ENCODE measurements at places on chromosomes 13 and 19. TPM values are rescaled to one million over a fixed set of nuclear protein-coding genes. Genes with fewer than 3 reads are reported as not detected.

DNA sequence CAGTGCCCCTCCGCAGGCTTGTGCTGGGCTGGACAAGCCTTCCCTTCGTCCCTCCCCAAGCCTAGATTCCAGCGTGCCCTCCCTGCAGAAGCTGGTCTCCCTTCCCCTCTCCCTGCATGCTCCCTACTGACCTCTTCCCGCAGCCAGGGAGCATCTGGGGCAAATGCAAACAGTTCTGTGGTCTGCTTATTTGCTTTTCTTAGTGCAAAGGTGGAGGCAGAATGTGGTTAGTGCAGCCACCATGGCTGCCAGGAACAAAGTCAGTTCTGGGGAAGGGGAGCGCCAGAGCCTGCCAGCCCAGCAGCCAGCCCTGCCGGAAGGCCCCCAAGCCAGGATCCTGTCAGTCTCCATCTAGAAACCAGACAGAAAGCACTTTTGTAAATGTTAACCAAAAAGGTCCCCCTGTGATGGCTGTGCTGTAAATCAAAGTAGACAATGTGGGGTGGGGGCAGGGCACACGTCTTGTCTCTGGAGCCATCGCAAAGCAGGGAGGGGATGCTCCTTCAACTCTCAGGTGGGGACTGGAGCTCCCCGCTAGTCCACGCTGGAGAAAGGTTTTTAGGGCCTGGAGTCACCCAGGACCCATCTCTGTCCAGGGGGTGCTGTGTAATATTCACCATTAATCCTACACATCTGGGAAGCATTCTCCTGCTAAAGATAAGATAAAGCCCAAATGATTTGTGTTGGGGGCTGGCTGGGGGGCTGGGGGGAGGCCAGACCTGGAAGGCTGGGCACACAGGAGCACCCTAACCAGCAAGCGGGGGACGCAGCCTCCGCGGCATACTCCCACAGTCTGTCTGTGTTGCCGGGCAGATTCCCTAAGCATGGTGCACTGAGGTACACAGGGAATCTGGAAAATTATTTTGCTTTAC, 30.9 kb downstream of the SERP2 start:
- peaks cover 6% of the 10 kb centered on the region for H3K4me1 ChIP-seq
- peak; percentile 33 for DNase-seq
- H3K27me3 ChIP-seq, result no peaks in the 10 kb centered on the region

Gene SIGLEC10
- total RNA-seq, result 1.8 TPM

Gene FAM124A
- 2.2 TPM for total RNA-seq

DNA sequence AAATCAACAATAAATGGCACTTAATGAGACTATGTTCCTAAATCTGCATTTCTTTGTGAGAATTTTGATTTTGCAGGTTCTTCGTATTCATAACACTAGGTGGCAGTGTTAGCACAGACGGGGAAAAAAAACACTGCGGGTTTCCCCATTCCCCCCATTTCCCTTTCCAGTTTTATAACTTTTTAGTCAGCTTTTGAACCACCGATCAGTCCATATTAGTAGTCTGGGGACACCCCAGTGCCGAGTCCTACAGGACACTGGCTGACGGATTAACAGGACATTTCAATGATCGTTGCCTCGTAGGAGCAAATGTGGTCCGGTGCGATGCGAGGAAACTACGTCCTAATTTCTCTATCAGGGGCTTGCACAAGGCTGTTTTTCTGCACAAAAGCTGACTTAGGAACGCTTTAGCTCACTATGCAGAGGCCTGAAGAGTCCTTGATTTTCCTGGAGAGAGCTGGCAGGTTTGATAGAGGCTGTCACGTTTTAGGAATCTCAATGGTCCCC, 234.3 kb downstream of the LMO7 start:
- H3K36me3 ChIP-seq, result no peaks in the 10 kb centered on the region
- H3K27ac ChIP-seq, result peak overlapping the region; percentile 75
- H3K4me1 ChIP-seq, result no peaks in the 10 kb centered on the region
- no peaks in the 10 kb centered on the region for H3K27me3 ChIP-seq
- H3K4me3 ChIP-seq, result peak overlapping the region; percentile 42

Gene MEIOSIN
- total RNA-seq, result not detected

GRCh38 chr13:73060251-73061160, 1.7 kb downstream of the KLF5 start:
- peak overlapping the region; percentile 92 for H3K27ac ChIP-seq
- no peaks in the 10 kb centered on the region for H3K36me3 ChIP-seq
- peak overlapping the region; percentile 70 for H3K4me3 ChIP-seq

DNA sequence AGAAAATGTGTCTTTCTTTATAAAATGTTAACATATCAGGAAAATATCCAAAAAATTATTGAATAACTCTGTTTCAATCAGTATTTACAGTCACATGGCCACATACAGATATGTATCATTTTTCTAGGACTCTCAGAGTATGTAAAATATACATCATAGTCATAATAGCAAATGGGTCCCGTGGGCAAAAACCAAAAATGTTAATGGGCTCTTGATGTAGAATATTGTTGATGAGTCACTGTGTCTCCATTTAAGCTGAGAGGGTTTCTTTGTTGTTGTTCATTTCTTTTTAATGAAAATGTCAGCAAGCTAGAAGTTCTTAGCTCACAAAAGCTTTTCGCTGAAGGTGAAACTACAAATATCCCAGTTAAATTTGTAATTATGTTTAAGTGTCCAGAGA, 1713.1 kb upstream of the PCDH20 start:
- no peaks in the 10 kb centered on the region for H3K36me3 ChIP-seq
- no peaks in the 10 kb centered on the region for H3K4me1 ChIP-seq
- no peak overlapping the region for H3K27ac ChIP-seq

DNA sequence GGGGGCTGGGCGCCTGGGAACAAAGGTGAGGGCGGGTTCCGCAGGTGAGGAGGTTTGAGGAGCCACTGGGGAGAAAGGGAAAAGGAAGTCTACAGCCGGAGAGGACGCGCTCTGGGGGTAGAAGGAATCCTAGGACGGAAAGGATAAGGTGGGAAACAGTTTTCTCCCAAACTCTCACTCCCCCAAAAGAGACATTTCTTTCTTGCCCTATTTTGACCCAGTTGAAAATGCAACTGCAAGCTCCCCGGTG, 651 bp upstream of the POLR1D start:
- H3K27ac ChIP-seq, result peak overlapping the region; percentile 97
- H3K4me1 ChIP-seq, result no peaks in the 10 kb centered on the region
- no peaks in the 10 kb centered on the region for H3K27me3 ChIP-seq

- no peaks in the 10 kb centered on the region for H3K36me3 ChIP-seq
- no peak overlapping the region for H3K4me3 ChIP-seq
- no peak overlapping the region for H3K27ac ChIP-seq
- DNase-seq, result no peak
Observed at GRCh38 chr19:3443840-3444694, 36.3 kb downstream of the SMIM24 start.

DNA sequence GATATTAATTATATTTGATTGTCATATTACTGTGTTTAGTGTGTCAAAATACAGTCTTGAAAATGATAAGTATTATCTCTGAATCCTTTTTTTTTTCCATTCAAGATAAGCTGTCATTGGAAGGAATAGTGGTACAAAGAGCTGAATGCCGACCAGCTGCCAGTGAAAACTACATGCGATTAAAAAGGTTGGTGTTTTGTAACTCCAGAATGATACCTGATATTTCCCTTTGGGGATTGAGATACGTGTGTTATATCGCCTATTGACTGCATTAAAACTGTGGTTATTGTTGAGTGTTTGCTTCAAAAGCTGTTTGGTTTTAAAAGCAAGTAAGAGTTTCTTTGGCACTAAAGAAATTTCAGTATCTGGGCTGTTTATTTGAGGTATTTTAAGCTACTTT, 6.5 kb upstream of the KCTD4 start:
- H3K4me1 ChIP-seq, result no peaks in the 10 kb centered on the region
- no peak overlapping the region for H3K4me3 ChIP-seq
- H3K27me3 ChIP-seq, result no peaks in the 10 kb centered on the region
- H3K27ac ChIP-seq, result no peak overlapping the region

Gene MBD3L2
- total RNA-seq, result not detected

GRCh38 chr13:52743569-52743968, 3.9 kb upstream of the CNMD start:
- DNase-seq, result no peak
- no peaks in the 10 kb centered on the region for H3K36me3 ChIP-seq
- H3K4me1 ChIP-seq, result no peaks in the 10 kb centered on the region

DNA sequence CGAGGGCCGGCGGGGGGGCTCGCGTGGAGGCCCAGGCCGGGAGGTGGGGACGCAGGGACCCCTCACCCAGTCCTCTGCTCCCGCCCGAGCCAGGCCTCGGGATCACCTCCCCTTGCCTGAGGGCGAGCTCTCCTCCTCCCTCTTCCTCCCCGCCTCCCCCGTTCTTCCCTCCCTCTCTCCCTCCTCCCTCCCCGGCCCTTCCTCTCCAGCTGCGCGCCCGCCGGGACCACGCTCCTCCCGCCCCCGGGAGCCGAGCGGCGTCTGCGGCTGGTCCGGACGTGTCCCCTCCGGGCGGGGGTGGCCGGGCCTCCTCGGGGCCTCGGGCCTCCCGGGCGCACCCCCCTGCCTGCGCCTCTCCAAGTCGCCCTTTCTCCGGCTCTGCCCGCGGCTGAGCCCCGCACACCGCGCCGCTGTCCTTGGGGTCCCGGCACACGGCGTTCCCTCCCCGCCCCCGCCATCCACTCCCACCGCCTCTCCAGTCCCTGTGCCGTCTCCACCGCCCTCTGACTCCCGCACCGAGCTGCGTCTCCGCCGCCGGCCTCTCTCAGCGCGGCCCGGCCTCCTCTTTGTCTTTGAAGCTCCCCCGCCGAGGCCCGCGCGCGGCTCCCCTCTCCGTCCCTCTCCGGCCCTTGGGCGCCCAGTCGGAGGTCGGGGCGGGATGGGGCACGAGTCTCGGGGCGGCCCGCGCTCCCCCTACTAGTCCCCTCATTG, 5.7 kb downstream of the SOX1 start:
- no peaks in the 10 kb centered on the region for H3K4me1 ChIP-seq
- H3K36me3 ChIP-seq, result no peaks in the 10 kb centered on the region
- no peak overlapping the region for H3K27ac ChIP-seq
- H3K27me3 ChIP-seq, result peaks cover 81% of the 10 kb centered on the region
- H3K4me3 ChIP-seq, result no peak overlapping the region

Gene ZSCAN4
- total RNA-seq, result not detected

- no peaks in the 10 kb centered on the region for H3K27me3 ChIP-seq
- no peak overlapping the region for H3K4me3 ChIP-seq
- no peaks in the 10 kb centered on the region for H3K4me1 ChIP-seq
- H3K36me3 ChIP-seq, result no peaks in the 10 kb centered on the region
- no peak for DNase-seq
Observed at GRCh38 chr13:85657942-85658341, 141.3 kb downstream of the SLITRK6 start.

Gene KLK14
- 0.98 TPM for total RNA-seq

DNA sequence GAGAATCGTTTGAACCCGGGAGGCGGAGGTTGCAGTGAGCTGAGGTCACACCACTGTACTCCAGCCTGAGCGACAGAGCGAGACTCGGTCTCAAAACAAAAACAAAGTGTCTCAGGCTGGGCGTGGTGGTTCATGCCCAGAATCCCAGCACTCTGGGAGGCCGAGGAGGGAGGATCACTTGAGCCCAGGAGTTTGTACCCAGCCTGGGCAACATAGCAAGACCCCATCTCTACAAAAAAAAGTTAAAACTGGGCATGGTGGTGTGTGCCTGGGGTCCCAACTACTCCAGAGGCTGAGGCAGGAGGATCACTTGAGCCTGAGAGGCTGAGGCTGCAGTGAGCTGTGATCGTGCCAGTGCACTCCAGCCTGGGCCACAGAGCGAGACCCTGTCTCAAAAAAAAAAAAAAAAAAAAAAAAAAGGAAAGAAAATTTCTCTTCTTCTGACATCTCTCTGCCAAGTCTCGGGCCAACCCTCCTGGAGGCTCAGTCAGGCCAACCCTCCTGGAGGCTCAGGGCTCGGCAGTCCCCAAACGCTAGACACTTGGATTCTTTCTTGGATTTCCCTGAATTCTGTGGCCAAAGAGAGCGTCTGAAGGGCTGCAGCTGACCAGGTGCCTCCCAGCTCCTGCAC, 26.3 kb downstream of the ARID3A start:
- no peak overlapping the region for H3K27ac ChIP-seq
- H3K36me3 ChIP-seq, result no peaks in the 10 kb centered on the region
- no peak overlapping the region for H3K4me3 ChIP-seq

GRCh38 chr13:63773476-63773875, 2357.8 kb upstream of the PCDH20 start:
- no peaks in the 10 kb centered on the region for H3K27me3 ChIP-seq
- no peak overlapping the region for H3K4me3 ChIP-seq
- DNase-seq, result no peak
- H3K4me1 ChIP-seq, result no peaks in the 10 kb centered on the region
- no peak overlapping the region for H3K27ac ChIP-seq
- H3K36me3 ChIP-seq, result no peaks in the 10 kb centered on the region

DNA sequence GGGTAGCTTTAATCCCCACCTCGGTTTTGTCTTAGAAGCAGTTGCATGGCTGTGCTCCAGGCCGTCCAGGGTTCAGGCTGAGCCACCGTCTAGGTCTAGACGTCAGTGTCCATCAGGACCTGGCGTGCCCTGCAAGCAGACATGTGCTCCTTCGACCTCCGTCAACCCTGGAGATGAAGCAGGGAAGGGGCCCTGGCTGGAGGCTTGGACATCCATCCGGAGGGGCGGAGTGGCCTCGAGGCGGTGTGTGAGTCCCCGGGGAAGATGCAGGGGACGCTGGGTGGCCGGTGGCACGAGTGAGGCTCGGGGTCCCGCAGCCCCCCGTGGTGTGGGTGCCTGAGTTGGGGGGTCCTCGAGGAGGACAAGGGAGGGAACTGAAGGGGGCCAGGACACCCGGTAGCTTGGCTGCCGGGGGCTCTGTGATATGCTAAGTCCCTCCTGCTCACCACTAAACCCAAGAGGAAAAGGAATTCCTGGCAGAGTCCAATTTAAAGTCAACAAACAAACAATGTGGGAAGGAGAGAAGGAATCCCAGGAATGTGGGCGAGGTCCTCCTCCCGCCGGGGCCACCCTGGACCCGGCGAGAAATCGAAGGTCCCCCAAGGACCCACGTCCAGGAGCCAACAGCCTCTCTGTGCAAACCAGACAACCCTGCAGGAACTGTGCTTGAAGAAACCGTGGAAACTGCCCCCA, 14.9 kb upstream of the PTBP1 start:
- peak overlapping the region; percentile 70 for H3K27ac ChIP-seq
- peaks cover 6% of the 10 kb centered on the region for H3K4me1 ChIP-seq
- H3K27me3 ChIP-seq, result no peaks in the 10 kb centered on the region
- peak overlapping the region; percentile 37 for H3K4me3 ChIP-seq
- no peak for DNase-seq
- H3K36me3 ChIP-seq, result no peaks in the 10 kb centered on the region

DNA sequence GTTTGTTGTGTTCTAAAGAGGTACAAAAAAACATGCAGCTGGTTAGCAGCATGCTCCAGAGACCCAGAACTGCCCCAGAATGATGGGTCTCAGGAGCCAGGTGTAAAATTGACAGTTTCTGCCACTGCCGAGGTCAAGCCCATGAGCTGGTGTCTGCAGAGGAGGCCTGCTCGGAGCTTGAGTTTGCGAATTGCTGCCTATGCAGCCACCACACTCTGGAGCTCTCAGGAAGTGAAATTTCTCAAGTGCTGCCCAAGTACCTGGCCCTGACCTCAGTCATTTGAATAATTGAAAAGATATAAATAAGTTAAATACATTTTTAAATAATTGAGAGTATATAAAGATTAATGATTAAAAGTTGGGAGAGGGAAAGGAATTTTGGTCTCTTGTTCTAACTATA, 66.4 kb downstream of the ZAR1L start:
- H3K4me3 ChIP-seq, result no peak overlapping the region
- no peaks in the 10 kb centered on the region for H3K4me1 ChIP-seq
- H3K27ac ChIP-seq, result no peak overlapping the region
- no peak for DNase-seq
- H3K27me3 ChIP-seq, result no peaks in the 10 kb centered on the region
- H3K36me3 ChIP-seq, result peaks cover 5% of the 10 kb centered on the region

Data from breast epithelium (tissue), 4 donors.